ENCODE measurements at places on chromosomes 11 and 22. TPM values are rescaled to one million over a fixed set of nuclear protein-coding genes. Genes with fewer than 3 reads are reported as not detected.

SMIM35 gene
- total RNA-seq, result not detected

CCDC88B gene
- total RNA-seq, result 1.3 TPM

OTOG gene
- total RNA-seq, result not detected

FZD4 gene
- 33.6 TPM for total RNA-seq

SYT9 gene
- not detected for total RNA-seq

CD3G gene
- not detected for total RNA-seq

PLEKHB1 gene
- 1.6 TPM for total RNA-seq

OPCML gene
- total RNA-seq, result not detected

ANKK1 gene
- total RNA-seq, result 0.17 TPM

TSPAN18 gene
- not detected for total RNA-seq

NOX4 gene
- total RNA-seq, result 0.26 TPM

FERMT3 gene
- 2.0 TPM for total RNA-seq

SAA4 gene
- total RNA-seq, result not detected

SCUBE2 gene
- 0.79 TPM for total RNA-seq

OSBPL5 gene
- total RNA-seq, result 42.9 TPM

MMP27 gene
- not detected for total RNA-seq

POU2AF2 gene
- total RNA-seq, result not detected

KIAA0930 gene
- total RNA-seq, result 57.4 TPM

LMNTD2 gene
- not detected for total RNA-seq

BBOX1 gene
- total RNA-seq, result not detected

PRR33 gene
- not detected for total RNA-seq

ANO9 gene
- under 0.01 TPM for total RNA-seq

OR8H3 gene
- not detected for total RNA-seq

ATG13 gene
- 58.8 TPM for total RNA-seq

NRXN2 gene
- total RNA-seq, result 1.0 TPM

CNTN5 gene
- not detected for total RNA-seq
